ENCODE measurements at places on chromosomes 7 and 10. TPM values are rescaled to one million over a fixed set of nuclear protein-coding genes. Genes with fewer than 3 reads are reported as not detected.

ADCY1 gene
- total RNA-seq, result 226 TPM

FAM25C gene
- not detected for total RNA-seq

CALCR gene
- total RNA-seq, result not detected

ASB10 gene
- total RNA-seq, result not detected

SPDYE9 gene
- not detected for total RNA-seq

MDFIC gene
- total RNA-seq, result 7.0 TPM

ATG9B gene
- total RNA-seq, result 1.9 TPM

DNTT gene
- not detected for total RNA-seq

CYP51A1 gene
- total RNA-seq, result 345 TPM

NSUN5 gene
- 13.9 TPM for total RNA-seq

FAM25G gene
- total RNA-seq, result not detected

ODAD2 gene
- 1.9 TPM for total RNA-seq

PTPRN2 gene
- total RNA-seq, result 62.2 TPM

SP8 gene
- total RNA-seq, result 3.3 TPM

SCIN gene
- 1.6 TPM for total RNA-seq

MYOZ1 gene
- 0.78 TPM for total RNA-seq

PUS7 gene
- 35.6 TPM for total RNA-seq

HOXA4 gene
- not detected for total RNA-seq

APBB1IP gene
- 0.94 TPM for total RNA-seq

GPR85 gene
- total RNA-seq, result 272 TPM

SLC18A3 gene
- not detected for total RNA-seq

PAX2 gene
- total RNA-seq, result not detected

GHRHR gene
- not detected for total RNA-seq

MMD2 gene
- total RNA-seq, result 0.94 TPM

DNAH11 gene
- total RNA-seq, result 1.1 TPM

PRF1 gene
- not detected for total RNA-seq

CNPY1 gene
- total RNA-seq, result 0.16 TPM

ADIRF gene
- not detected for total RNA-seq

MSMB gene
- not detected for total RNA-seq

GDF2 gene
- total RNA-seq, result not detected

SYT15 gene
- total RNA-seq, result 0.47 TPM

IFIT1 gene
- total RNA-seq, result 10.0 TPM

OR6B1 gene
- total RNA-seq, result not detected

ADAMTS14 gene
- 0.16 TPM for total RNA-seq

GIMAP7 gene
- 2.7 TPM for total RNA-seq

SSC4D gene
- 0.94 TPM for total RNA-seq

XRCC2 gene
- 2.0 TPM for total RNA-seq

SLC39A12 gene
- 2.2 TPM for total RNA-seq

NCAPG2 gene
- total RNA-seq, result 14.3 TPM

CYP3A7 gene
- not detected for total RNA-seq

PIK3AP1 gene
- total RNA-seq, result 5.6 TPM

EPO gene
- total RNA-seq, result not detected

HYAL4 gene
- not detected for total RNA-seq

VSTM4 gene
- total RNA-seq, result 2.3 TPM

DDX21 gene
- 49.4 TPM for total RNA-seq

MRPS17 gene
- total RNA-seq, result 32.3 TPM

RP9 gene
- total RNA-seq, result 6.6 TPM

C10orf67 gene
- 0.16 TPM for total RNA-seq

IL2RA gene
- total RNA-seq, result not detected

OR2A1 gene
- total RNA-seq, result not detected

FAM237B gene
- not detected for total RNA-seq

ADARB2 gene
- total RNA-seq, result 4.8 TPM

Data from occipital lobe (tissue), 3 donors.